Upper lobe of left lung (tissue), 6 donors: ENCODE measurements at places on chromosomes 2 and 18.
A peak's percentile ranks its signal among the peaks of the same experiment; 100 is the strongest.

DNA sequence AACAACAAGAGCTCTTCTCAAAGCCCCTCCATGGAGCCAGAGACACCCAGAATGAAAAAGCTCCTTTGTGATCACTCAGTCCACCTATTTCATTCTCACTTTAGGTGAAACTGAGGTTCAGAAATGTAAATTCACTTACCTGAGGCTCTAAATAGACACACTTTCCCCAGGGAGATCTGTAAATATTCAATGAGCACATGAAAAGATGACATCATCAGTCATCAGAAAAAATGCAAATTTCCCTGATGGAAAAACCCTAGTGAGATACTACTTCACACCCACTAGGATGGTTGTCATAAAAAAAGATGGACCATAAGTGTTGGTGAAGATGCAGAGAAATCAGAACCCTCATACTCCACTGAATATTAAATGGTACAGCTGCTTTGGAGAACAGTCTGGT is 339.2 kb downstream of the EN1 start:
- DNase-seq = no peak

DNA sequence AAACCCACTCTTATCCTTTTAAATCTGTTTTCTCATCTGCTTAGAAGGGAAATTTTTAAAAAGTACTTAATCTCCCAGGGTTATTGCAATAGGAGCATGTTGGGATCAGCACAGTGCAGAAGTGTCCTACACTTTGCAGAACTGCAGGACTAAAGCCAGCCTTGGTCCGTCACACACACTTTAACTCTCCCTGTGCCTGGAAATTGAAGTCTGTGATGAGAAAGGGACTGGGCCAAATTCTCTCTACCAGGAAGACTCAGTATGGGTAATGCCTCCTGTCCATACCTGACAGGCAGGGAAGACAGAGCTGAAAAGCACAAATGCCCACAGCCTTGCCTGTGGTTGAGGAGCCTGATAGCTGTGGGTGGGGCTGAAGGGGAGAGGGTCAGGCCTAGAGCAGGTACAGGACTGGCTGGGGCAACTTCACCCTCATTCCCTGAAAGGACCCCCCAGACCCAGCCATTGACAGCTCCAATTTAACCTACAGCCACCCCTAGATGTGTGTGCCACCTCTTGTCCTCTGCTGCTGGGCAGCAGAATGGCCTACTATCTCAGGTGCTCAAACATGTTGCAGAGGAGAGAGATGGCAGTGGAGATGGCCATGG is 377.2 kb upstream of the KLHL29 start:
- DNase-seq = no peak

- DNase-seq = peak; percentile 63
These were observed at the start of gene DSC2 for GRCh38 chr18:31102025-31102684. Gene DSC2 (minus strand): TSS chr18:31102421. CDS start chr18:31101971, 450 bp downstream.

GRCh38 chr2:27162151-27163121 is 13.6 kb downstream of the TCF23 start:
- no peak for DNase-seq

GRCh38 chr2:68739595-68740399 is 5.2 kb downstream of the ARHGAP25 start:
- DNase-seq = no peak

- peak; percentile 9 for DNase-seq
These were observed 193.0 kb downstream of the TXNL1 start for GRCh38 chr18:56445422-56445821.

GRCh38 chr2:28662044-28662443 is 89.6 kb upstream of the PPP1CB start:
- no peak for DNase-seq

GRCh38 chr2:230602562-230603230 is 109.9 kb upstream of the CAB39 start:
- DNase-seq = peak; percentile 34

GRCh38 chr2:225559072-225559415 is 159.5 kb downstream of the NYAP2 start:
- DNase-seq = no peak

DNA sequence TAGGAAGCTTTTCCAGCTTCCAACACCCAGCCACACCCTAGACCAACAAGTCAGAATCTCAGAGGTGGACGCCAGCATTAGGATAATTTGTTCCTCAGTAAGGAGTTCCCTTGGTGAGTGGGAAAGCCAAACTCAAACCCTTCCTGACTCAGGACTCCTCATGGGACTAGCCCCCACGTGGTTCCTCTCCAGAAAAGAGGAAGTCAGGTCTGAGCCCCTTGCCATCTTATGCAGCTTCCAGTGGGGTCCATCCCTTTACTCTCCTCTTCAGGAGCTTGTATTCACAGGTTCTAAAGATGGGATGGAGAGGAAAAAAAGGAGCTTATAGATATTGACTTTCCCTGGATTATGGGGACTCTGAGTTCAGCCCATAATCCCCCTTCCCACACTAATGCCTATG is 14.8 kb upstream of the NOTO start:
- DNase-seq = no peak

- no peak for DNase-seq
These were observed 273.4 kb upstream of the CDH7 start for GRCh38 chr18:65477455-65477854.

- no peak for DNase-seq
These were observed 11.2 kb upstream of the NFE2L2 start for GRCh38 chr2:177275743-177276055.

- no peak for DNase-seq
These were observed 569.3 kb downstream of the DPP10 start for GRCh38 chr2:115011721-115012120.

DNA sequence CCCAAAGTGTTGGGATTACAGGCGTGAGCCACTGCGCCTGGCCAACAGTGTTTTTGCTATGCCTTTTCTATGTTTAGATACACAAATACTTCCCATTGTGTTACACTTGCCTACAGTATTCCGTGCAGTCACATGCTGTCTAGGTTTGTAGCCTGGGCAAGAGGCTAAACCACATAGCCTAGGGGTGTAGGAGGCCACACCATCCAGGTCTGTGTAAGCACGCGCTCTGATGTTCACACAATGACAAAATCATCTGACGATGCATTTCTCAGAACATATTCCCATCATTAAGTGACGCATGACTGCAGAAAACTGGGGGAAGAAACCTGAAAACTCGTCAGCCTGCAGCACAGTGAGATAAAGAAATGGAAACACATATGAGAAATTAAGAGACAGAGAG is 46.1 kb upstream of the TWIST2 start:
- no peak for DNase-seq

- no peak for DNase-seq
These were observed 152.3 kb downstream of the ANTXR1 start for GRCh38 chr2:69165091-69165880.

- no peak for DNase-seq
These were observed 211.5 kb downstream of the IKZF2 start for GRCh38 chr2:212939777-212940531.

GRCh38 chr2:144470334-144470733 is 49.6 kb downstream of the ZEB2 start:
- no peak for DNase-seq

GRCh38 chr2:27024188-27024587 is 8.6 kb upstream of the TMEM214 start:
- peak; percentile 74 for DNase-seq

GRCh38 chr18:38076346-38077070 is 510.9 kb upstream of the CELF4 start:
- DNase-seq = no peak

DNA sequence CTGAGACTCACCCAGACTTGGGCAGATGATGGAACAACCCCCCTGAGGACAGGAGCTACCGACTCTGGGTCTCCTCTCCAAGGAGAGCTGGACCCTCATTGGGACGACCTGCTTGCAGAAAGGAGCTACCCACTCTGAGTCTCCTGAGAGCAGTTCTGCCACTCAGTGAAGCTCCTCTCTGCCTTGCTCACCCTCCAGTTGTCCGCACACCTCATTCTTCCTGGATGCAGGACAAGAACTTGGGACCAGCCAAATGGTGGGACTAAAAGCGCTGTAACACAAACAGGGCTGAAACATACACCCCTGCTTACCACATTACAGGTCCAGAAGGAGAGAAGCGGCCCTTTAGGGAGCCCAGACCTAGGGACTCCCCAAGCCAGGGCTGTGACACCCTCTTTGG is 124.9 kb upstream of the CCDC150 start:
- DNase-seq = no peak

DNA sequence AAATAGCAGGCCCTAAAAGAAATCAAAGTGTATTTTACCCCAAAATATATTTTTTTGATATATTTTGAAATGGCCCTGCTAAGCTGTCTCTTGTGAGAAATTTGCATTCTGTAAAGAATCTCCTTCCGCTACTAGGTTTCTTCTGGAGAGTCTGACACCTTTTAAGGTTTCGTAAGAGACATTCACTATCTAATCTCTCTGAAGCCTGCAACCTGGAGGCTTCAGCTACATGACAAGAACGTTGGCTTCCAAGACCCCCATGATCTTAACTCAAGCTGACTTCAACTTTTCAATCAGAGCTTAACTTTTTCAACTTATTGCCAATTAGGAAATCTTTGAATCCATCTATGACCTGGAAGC is 1894.9 kb upstream of the LRRTM1 start:
- no peak for DNase-seq

DNA sequence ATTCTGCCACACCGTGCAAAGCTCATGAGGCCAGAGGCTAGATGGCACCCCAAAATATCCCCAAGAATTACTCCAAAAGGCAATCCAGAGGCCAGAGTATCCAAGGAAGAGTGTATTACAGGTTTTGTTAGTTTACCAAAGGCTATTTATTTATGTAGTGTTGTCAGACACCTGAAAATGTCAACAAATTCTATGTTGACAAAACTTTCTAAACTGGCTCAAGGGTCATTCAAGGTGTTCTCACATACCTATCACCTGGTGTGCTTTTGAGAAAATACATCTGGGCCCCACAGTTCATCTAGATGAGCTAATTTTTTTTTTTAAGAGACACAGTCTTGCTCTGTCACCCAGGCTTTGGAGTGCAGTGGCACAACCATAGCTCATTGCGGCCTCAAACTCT is 12.4 kb upstream of the DTNB start:
- DNase-seq = no peak

DNA sequence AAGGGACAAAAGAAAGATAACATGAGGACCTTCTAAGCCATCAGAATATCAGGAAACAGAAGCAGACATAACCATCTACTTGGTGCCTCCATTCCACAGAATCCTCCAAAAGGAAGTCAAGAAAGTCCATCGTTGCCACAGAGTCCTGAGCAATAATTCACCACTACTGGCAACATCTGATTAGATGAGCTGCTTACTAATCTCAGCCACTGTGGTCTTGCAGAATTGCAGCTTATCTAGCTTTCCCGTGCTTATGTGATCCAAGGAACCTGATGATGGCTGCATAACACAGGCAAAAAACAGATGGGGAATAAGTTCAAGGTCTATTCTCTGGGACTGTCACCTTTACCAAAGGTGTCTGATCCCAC is 278.5 kb downstream of the AFF3 start:
- DNase-seq = no peak

DNA sequence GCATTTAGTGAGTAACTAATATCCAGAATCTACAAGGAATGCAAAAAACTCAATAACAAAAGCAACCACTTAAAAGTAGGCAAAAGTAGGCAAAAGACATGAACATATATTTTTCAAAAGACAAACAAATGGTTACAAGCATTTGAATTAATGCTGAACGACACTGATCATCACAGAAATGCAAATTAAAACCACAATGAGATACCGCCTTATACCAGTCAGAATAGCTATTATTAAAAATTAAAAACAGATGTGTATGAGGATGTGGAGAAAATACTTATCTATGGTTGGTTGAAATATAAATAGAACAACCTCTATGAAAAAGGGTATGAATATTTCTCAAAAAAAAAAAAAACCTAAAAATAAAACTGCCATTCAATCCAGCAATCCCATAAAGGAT is 51.7 kb downstream of the SNTG2 start:
- DNase-seq = no peak

GRCh38 chr2:14199040-14199439 is 433.5 kb upstream of the LRATD1 start:
- no peak for DNase-seq

DNA sequence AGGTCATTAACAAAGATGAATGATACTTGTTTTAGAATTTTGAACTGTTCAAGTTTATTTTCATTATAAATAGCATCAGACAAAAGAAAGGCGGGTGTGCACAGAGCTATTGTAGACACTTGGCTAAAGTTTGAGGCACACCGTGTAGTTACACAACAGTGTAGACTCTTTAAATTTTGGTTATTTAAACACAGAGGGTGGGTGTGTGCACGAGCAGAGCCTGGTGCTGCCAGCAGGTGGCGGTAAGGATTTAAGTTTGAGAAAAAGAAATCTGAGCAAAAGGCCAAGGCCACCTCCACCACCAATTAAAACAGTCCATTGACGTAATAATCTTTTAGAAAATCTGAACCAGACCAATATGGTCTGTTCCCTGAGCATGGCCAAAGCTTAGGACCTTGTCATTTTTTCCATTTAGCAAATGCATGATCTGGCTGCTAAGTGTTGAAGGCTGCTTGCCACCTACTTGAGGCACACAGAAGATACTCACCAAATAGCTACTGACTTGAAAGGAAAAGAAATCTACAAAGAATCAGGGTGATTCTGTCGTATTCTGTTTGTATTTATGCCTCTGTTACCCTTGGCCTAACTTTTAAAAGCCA is 14.3 kb downstream of the COPS7B start:
- peak; percentile 25 for DNase-seq

- no peak for DNase-seq
These were observed 40.3 kb upstream of the FBXO11 start for GRCh38 chr2:47946593-47946992.

DNA sequence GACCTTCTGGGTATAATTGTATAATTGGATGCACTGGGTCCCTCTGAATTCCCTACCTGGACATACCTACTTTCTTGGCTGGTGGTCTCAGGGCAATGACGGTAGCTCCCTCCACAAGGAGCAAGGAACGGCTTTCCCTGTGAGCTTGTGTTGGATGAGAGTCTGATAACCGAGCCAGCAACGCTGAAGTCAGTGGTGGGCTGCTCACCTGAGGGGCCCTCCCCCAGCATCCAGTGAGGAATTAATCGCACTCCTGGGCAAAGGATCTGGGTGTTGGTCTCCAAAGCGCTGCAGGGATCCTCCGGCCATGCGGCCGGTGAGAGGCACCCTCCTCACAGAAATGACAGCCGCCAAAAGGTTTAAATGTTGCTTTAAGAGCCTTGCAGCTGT is 47.1 kb downstream of the LONRF2 start:
- no peak for DNase-seq

GRCh38 chr2:30641765-30642345 is 165.4 kb downstream of the CAPN13 start:
- no peak for DNase-seq
